ENCODE measurements at places on chromosomes 2 and 18. TPM values are rescaled to one million over a fixed set of nuclear protein-coding genes. Genes with fewer than 3 reads are reported as not detected.

VIT gene
- total RNA-seq, result 0.45 TPM

KYNU gene
- total RNA-seq, result 1.9 TPM

UGT1A4 gene
- 0.36 TPM for total RNA-seq

COLEC12 gene
- total RNA-seq, result 19.2 TPM

METTL5 gene
- total RNA-seq, result 43.9 TPM

PLCD4 gene
- 1.4 TPM for total RNA-seq

CWC22 gene
- 18.7 TPM for total RNA-seq

DOK6 gene
- 1.6 TPM for total RNA-seq

TRABD2A gene
- 0.61 TPM for total RNA-seq

ERMN gene
- 0.10 TPM for total RNA-seq

TMEM198 gene
- 6.2 TPM for total RNA-seq

ALLC gene
- 0.57 TPM for total RNA-seq

STARD6 gene
- not detected for total RNA-seq

YIPF4 gene
- total RNA-seq, result 13.7 TPM

CAPN14 gene
- total RNA-seq, result 0.11 TPM

HOXD13 gene
- not detected for total RNA-seq

Measured in adrenal gland (tissue), 19 donors.